Stimulated activated CD4-positive, alpha-beta T cell treated with anti-CD3 and anti-CD28 coated beads, TNF-alpha, amount 100 ng/mL, for 1 hour (primary cell): ENCODE measurements at places on chromosomes 1 and 21.

GRCh38 chr1:47585141-47585902 is 147.5 kb downstream of the FOXD2 start:
- no peak for DNase-seq

GRCh38 chr1:43241413-43241836 is 28.4 kb upstream of the TMEM125 start:
- no peak for DNase-seq

GRCh38 chr1:153778051-153778823 is 3.0 kb downstream of the SLC27A3 start:
- no peak for DNase-seq

DNA sequence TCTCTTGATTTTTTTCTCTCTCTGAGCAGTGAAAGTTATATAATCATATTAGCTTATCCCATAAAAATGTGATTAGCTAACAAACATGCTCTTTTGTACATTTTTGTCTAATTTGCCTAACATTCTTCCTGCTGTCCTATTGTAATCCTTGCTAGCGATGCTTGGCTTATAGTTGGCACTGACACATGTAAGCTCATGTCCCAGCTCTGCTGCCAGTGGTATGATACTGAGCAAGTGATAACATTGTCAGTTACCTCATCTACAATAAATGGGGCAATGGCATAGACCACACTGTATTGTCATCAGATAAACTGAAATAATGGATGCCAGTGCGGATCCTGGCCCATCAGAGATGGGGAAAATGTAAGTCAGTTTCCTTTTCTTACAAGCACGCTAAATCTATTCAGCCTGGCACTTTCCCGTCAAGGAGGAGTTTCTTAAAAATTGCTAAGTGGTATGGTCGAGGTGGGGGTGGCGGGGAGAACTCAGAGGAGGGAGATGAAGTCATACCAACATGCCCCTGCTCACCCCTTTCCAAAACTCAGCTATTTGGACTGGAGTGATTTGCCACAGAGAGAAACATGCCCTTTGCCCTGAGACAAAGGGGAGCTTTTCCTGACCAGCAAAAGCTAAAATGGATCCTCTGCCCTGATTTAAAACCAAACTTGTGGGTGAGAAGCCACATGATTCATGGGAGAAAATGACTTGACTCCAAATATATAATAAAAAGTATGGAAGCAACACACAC is 1.3 kb downstream of the FYB2 start:
- no peak for DNase-seq

- DNase-seq, result no peak
Observed at GRCh38 chr1:25245809-25246599, 1.2 kb downstream of the RSRP1 start.

DNA sequence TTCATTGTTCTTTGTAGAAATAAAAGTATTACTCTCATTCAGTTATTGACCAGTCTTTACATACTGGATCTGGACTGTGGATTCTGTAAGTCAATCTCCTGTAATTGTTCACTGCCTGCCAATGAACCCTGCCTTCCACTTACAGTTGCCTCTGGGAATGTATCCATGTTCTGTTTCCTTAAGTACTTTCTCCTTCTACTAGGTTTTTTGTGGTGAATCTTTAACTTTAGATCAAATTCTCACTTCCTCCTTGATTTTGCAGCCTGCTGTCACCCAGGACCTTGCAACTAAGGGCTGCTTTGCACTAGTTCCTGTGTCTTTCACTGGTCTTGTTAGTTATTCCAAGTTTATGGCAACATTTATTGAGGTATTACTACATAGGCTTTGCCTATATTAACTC is 28.2 kb upstream of the ANKRD13C start:
- no peak for DNase-seq
